Mucosa of descending colon (tissue), 3 donors: ENCODE measurements at places on chromosomes 1 and 21. TPM values are rescaled to one million over a fixed set of nuclear protein-coding genes. Genes with fewer than 3 reads are reported as not detected.

DNA sequence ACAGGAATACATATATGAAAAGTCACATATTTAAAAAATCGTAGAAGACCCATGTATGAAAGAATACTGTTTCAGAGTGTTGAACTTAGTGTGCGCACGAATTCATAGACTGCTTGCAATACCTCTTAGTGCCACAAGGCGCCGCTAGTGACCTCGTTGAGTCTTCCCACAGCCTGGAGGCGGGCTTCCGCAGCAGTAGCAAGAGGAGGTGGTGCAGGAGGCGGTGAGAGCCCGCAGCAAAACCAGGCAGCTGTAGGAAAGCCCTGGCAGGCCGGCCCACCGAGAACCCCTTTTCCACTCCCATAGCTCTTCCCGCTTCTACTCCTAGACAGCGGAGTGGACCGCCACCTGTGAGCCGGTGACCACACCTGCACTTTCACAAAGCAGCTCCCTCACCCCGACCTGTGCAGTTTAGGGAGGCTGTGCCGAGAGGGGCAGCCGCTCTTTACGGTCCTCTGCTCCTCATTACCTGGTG is 23.5 kb downstream of the MTARC1 start:
- DNase-seq: peak; percentile 74

DNA sequence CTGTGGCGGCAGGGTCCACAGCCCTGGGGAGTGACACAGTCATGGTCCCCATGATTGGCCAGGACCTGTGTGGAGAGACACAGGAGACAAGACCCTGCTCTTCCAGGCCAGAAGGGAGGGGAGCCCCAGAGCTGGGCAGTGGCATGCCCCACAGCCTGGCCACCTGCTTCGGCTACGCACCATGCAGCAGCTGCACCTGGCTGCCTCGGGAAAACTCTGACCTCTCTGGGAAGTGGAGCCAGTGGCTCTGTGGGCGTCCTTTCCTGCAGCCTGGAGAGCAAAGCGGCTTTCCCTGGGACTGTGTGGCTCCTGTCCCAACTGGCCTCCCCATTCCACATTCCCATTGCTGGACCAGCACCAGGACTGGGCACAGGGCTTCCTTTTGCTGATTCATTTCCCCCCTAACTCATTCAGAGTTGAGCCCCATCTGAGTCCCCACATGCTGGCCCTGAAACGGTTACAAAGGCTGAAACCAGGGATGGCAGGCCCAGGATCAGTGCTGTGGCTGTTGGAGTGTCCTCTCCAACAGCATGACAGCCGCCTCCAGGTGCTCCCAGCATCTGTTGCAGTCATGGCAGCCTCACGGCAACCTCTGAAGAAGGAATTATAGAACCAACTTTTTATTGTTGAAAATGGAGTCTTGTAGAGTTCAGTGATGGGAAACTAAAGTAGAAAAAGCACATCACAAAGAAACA is 15.0 kb downstream of the OXCT2 start:
- no peak for DNase-seq

GRCh38 chr1:93577536-93578432 is 103.9 kb downstream of the BCAR3 start:
- no peak for DNase-seq

DNA sequence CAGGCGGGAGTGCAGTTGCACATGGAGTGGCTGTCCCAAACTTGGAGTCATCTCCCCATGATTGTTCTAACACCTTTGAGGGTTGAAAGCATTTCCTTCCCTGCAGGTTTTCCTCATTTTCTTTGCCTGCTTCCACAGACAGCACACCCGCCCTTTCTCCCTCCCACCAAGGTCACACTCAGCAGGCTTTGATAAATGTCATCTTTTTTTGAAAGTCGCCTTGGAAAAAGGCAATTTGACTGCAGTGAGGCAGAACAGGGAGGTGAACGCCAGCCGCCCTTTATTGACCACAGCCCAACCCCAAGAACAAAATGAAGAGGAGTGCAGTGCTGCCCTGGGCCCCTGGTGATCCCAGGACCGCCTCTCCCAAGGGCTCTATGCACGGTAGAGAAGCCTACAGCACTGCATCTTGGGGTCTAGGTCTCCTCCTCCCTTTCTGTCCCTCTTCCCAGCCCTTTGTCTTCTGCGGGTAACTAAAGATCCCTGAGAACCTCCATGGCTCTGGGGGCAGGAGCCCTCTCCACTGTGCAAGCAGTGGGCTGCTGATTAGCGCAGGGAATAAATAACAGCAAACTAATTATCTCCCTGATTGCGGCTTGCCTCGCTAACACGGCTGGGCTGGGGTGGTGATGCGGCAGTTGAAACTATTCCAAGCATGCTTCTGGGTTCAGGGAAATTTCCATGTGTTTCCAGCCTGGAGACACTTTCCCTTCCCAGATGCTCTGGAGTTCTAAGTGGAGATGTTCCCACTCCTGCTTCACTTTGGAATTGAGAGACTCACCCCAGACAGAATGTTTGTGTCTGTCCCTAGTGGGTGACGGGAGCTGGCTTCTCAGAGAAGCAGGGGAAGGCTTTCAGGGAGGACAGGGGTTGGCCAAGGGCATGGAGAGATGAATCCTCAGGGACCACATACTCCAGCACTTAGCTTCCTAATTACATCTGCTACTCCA is 11.8 kb upstream of the AMIGO1 start:
- no peak for DNase-seq

DNA sequence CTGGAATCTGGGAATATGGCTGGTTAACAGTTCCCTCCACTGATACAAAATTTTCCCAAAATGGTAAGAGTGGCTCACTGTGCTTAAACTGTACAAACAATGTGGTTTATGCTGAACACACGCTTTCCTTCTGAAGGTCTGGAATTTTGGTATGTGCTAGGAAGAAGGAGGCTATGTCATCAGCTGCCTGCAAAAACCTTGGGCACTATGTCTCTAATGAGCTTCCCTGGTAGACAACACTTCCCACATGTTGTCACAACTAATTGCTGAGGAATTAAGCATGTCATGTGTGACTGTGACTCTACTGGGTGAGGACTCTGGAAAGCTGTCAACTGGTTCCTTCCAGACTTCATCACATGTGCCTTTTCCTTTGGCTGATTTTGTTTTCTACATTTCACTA is 29.2 kb downstream of the IPP start:
- DNase-seq: no peak

DNA sequence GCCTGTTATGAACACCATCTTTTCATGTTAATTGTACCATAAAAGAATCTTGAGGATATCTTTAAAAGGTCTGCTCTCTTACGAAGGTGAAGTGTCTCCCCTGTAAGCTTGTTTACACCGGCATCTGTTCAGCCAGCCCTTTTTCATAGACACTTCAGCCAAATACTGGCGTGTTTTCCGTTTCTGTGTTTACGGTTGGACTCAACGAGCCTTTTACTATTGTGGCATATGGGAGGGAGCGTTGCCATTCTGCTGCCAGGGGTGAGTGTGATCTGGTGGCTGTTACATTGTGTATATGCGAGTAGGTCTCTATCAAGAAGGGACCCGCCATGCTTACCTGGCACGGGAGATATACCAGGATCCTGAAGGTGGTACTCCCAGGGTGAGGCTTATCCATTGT is 433.8 kb downstream of the CAMTA1 start:
- DNase-seq: no peak

The PIK3CD gene
- total RNA-seq: 4.6 TPM

The STIL gene
- 4.8 TPM for total RNA-seq
